NCI-H2107 (cell line): ENCODE measurements at places on chromosomes 6 and 20.

DNA sequence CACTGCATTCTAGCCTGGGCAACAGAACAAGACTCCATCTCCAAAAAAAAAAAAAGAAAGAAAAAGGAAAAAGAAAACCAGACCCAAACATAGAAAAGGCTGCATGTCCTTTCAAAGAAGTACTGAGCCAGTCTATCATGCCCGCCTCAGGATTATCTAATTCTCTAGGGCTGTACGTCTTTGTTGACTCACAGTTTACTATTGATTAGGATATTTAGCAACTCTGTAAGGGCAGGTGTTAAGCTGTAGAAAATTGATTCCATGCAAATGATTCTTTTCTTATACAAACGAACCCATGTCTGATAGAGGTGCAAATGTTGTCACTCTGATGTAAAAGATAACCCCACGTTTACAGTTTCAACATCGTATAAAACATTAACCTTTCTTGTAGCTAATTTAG, 209.0 kb downstream of the TTLL2 start:
- no peak for DNase-seq

DNA sequence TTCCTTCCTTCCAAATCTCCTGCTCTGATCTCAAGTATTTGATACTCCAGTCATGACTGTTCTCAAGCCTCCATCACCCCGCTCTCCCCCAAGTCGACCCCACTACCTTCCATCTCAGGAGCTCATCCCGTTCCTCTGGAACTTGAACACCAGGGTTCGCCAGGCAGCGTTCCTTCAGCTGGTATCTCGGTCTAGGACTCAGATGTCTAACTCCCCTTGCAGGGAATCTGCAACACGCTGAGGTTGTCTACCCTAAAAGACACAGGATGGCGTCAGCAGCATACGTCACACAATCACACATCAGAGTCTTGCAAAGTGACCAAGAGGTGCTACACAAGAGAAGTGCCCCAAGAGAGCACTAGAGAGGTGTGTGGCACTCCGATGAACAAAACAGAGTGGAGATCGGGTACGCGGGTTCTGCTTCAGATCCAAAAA, 706 bp downstream of the ZNF184 start:
- DNase-seq = no peak

GRCh38 chr6:24188578-24189080, 62.6 kb downstream of the NRSN1 start:
- DNase-seq = no peak

DNA sequence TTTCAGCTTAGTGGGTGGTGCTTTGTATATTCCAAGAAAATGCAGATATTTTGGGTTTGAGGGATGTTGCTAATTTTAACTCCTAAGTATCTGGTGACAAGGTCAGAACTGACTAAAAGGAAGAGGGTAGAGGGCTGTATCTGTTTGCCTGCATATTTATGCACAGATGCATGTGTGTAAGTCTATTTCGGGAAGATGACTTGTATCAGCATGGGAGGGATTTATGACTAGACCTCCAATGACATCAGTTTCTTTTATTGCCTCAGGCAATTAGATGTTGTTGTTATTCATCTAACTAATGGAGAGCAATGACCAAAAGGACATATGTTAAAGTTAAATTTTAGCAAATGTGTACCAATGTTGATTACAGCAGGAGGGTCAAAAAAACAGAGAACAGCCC, 734.3 kb downstream of the QKI start:
- no peak for DNase-seq

- no peak for DNase-seq
Measured at GRCh38 chr6:53100561-53100960, 35.4 kb downstream of the FBXO9 start.

- DNase-seq = no peak
Measured at GRCh38 chr6:169158174-169158573, 95.5 kb downstream of the THBS2 start.
